ENCODE measurements at places on chromosomes 1 and 21. TPM values are rescaled to one million over a fixed set of nuclear protein-coding genes. Genes with fewer than 3 reads are reported as not detected.

DNA sequence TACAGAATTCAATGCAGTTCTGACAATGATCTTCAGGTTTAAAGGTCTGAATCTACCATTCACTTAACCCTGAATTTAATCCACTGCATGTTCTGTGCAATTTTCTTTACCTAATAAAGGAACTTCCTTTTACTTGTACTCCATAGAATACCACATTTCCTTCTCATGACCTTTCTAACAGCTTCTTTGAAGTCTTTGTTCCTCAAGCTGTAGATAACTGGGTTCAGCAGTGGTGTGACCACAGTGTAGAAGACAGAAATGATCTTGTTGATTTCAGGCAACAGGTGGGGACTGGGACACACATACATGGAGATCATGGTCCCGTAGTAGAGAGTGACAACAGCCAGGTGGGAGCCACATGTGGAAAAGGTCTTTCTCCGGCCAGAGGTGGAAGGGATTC, 878 bp downstream of the OR11L1 start:
- no peak for DNase-seq

GRCh38 chr1:227242811-227243682, 75.2 kb downstream of the CDC42BPA start:
- no peak for DNase-seq

GRCh38 chr1:115230281-115230680, 107.8 kb downstream of the NGF start:
- no peak for DNase-seq

GRCh38 chr1:207298636-207299398, 22.7 kb upstream of the CD55 start:
- DNase-seq: peak; percentile 62

GRCh38 chr1:12619792-12620487, 1.9 kb upstream of the DHRS3 start:
- DNase-seq: peak; percentile 96

GRCh38 chr21:42654179-42654912, 925 bp downstream of the PDE9A start:
- DNase-seq: peak; percentile 33

DNA sequence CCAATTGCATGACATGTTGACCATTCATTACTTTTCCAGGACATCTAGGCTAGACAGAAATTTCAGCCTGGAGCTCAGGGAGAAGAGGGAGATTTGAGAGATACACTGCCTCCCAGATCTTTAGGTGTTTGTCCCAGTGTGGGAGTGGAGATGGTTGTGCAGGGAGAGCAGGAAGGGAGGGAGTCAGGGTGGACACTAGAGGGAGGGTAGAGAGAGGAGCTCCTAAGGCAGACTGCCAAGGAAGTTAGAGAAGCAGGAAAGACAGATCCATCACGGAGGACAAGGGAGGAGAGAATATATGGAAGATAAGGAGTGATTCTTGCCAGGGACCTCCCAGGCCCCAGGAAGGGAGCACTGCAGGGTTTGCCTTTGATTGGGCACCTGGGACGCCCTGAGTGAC, 8.7 kb downstream of the CDCA8 start:
- DNase-seq: no peak

DNA sequence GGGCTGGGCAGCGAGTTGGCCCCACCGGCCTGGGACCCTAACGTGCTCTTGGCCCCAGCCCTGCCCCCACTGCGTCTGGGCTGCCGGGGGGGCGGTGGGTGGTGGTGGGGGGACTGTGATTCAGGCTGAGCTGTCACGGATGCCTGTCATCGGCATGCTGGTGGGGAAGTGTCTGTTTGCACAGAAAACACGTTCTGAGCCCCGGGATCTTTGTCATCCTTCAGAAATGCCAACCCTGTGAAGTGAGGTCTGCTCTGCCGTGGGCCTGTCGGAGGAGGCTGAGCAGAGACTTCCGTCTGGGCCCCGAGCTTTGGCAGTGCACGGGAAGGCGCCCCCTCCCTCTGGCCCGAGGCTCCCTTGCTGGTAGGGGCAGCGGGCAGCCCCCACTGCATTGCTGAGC, 24.3 kb upstream of the PLCH2 start:
- DNase-seq: no peak

GRCh38 chr1:201418461-201418860, 3.1 kb downstream of the TNNI1 start:
- no peak for DNase-seq

GRCh38 chr1:184836934-184837895, 82.6 kb upstream of the EDEM3 start:
- peak; percentile 96 for DNase-seq

- no peak for DNase-seq
These were observed 3.8 kb downstream of the RIMS3 start for GRCh38 chr1:40661678-40662077.

GRCh38 chr1:52479076-52479475, 73.8 kb downstream of the TUT4 start:
- DNase-seq: no peak

DNA sequence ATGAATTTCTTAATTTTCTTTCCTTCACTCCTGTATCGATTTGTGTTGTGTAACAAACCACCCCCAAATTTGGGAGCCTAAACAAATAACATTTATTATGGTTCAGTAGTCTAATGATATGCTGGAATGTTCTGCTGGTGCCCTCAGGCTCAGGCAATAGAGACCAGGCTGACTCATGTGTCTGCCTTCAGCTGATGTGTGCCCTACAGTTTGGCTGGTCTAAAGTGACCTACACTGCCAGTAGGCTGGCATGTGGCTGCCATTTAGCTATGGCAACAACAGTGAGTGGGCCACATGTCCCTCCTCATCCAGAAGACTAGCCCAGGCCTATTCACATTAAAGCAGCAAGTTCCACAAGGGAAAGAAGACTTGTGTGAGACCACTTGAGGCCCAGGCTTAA, 115.8 kb downstream of the PTPRC start:
- no peak for DNase-seq

DNA sequence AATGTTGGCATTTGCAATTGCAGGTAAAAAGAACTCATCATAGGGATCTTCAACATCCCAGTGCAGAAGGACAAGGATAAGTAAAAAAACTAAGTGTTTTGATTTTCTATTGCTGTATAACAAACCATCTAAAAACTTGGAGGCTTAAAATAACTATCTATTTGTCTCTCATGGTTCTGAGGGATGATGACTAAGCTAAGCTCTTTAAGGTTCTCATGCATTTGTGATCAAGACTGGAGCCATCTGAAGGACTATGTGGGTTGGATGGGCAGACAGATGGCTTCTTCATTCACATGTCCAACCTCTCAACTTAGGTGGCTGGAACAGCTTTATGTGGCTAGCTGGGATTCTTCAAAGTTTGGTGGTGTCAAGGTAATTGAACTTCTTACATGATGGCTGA, 51.5 kb downstream of the RPL5 start:
- DNase-seq: no peak

DNA sequence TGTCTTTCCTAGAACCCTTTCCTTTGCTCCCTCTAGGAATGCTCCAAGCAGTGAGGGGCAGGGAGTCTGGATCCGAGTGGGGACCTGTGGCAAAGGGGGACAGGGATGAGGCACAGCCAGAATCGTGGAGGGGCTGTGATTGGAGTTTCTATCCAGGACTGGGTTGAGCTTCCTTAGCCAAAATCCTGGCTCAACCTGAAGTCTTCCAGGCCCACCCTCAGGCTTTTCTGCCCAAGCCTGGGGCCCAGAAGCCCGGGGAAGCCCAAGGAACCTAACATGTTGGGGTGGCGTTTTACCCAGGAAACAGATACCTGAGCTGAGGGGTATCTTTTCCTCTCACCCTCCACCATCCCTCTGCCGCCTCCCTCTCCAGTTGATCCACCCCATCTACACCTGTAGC, 5.4 kb downstream of the MYOG start:
- DNase-seq: no peak

DNA sequence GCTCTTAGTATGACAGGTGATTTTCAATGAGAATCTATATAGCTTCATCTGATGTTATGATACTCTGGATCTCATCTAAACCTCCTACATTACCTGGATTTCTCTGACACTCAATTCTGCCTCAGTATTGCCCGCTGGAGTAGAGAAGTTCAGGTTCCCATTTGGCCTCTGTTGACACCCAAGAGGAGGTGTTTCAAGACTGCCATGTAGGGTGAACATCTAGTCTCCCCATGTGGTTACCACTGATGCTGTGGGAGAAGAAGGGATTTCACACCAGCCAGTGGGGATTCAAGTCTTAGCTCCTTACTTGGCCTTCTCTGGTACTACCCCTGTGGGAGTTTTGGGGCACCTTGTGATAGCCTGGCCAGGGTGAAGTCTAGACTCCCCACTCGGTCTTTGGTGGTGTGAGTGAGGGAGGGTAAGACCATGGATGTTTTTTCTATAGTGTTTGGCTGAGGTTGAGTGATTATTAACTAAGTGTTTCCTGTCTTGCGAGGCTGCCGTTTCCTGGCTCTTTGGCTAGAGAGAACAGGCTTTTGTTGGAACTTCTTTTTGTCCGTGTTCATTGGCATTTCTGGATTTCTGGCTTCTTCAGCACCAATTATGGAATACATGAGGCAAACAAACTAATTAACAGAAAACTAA, 90.7 kb downstream of the RHOU start:
- no peak for DNase-seq

- peak; percentile 76 for DNase-seq
These were observed 66.3 kb downstream of the CD58 start for GRCh38 chr1:116504308-116505156.

DNA sequence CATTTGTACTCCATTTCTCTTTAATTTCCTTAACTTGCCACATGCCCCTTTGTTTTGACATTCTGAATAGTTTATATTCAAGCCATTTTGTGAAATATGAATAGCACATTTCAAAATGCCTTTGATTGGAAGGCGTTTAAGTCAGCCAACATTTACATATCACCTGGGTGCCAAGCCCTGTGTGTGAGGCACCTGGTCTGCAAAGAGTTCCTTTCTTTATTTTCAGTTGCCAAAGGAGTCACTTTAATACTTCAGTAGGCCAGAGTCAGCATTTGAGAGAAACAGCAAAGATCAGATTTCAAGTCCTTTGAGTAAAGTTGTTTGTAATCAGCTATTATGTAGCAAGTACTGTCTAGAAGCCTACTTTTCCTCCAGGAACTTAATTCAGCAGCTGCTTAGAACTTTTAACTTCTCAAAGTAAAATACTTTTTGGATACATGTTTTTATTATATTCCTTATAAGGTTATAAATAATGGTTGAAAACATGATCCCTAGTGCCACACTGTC, 70.8 kb downstream of the DTL start:
- no peak for DNase-seq

DNA sequence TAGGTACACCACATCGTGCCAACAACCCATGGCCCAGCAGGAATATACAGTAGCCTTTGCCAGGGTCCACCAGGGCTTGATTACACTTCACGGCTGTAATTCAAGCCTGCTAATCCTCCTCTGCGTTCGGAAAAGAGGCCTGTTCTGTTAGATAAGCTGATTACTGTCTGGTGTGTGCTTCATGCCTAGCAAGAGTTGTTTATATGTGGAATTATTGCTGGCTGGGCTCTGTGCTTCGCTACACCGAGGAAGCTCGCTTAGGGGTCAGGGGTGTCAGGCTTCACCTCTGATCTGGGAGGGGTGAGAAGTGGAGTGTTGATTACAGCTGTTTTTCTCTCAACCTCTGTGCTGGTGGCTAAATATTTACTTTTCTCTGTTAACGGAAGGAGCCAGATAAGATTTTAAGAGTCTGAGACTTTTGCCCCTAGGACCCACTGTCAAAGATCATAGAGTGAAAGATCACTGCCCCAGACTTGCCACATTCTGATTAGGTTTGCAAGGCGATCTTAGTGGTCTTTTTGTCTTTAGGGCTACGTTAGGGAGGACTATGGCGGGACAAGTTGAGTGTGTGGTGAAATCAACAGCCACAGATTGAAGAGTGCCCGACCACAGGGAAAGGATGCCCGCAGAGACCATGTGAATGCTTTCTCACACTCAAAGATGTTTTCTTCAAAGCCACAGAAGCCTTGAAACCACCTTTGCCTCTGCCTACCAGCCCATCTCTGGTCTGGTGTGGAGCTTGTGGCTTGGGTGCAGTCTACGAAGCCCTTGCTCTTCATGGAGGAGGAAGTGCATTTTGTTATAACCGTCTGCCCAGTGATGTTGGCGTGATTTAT, 216.1 kb downstream of the PBX1 start:
- no peak for DNase-seq

GRCh38 chr1:227395426-227396028, 77.2 kb upstream of the CDC42BPA start:
- no peak for DNase-seq

- DNase-seq: peak; percentile 88
These were observed at the start of gene C1orf56 for GRCh38 chr1:151047591-151047924. Gene C1orf56 (plus strand): TSS chr1:151047751. CDS start chr1:151047848, 97 bp downstream.

DNA sequence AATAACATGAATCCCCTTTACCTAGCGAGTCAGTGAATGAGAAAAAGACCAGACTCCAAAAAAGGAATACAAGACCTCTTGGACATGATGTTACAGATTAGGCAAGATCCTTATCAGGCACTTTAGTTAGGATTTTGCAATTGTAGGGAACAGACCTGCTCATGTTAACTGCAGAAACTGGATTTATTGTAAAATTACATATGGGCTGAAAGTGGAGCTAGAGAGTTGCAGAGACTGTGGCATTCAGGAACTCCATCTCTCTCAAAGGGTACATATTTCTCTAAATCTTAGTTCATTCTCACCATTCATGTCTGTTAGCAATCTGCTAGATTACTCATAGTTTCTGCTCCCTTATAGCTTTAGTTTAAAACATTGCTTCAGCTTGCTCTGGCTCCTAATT, 142.2 kb downstream of the PAPPA2 start:
- DNase-seq: peak; percentile 2

DNA sequence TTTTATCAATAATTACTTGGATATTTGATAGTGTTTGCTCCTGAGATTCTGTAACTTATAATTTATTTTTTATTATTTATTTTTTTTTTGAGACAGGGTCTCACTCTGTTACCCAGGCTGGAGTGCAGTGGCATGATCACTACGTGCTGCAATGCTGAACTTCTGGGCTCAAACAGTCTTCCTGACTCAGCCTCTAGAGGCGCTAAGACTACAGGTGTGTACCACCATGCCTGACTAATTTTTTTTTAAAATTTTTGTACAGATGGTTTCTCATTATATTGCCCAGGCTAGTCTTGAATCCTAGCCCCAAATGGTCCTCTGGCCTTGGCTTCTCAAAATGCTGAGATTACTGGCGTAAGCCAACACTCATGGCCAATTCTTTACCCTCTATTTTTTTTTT, 845.5 kb upstream of the ADGRL4 start:
- DNase-seq: no peak

DNA sequence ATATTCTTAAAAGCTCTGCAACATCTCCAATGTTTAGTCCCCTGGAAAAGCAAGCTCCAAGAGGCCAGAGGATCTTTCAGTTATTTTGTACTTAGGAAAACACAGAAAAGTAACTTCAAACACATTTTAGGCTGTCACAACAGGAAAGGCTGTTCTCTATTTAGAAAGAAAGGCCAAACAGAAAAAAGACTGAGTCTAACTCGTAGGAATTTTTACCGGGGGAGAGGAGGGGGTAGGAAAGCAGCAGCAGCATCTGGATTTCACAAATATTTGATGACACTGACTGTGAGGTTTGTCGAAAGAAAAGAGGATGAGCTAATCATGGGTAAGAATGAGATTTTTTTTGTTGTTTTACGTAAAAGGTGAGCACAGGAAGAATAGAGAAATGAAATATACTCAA, 107.1 kb downstream of the EIF4G3 start:
- DNase-seq: peak; percentile 50

ZSWIM5 gene
- total RNA-seq: 0.35 TPM

FNDC5 gene
- total RNA-seq: 155 TPM

HES3 gene
- total RNA-seq: not detected

ZNF648 gene
- total RNA-seq: 0.04 TPM

RGS13 gene
- 0.89 TPM for total RNA-seq

WNT4 gene
- total RNA-seq: 3.7 TPM

SAMD13 gene
- 9.1 TPM for total RNA-seq

SLC37A1 gene
- total RNA-seq: 2.3 TPM
